ENCODE measurements at places on chromosomes 5 and 9. TPM values are rescaled to one million over a fixed set of nuclear protein-coding genes. Genes with fewer than 3 reads are reported as not detected.

The TRMT10B gene
- 5.3 TPM for total RNA-seq

The HAVCR2 gene
- total RNA-seq: 0.52 TPM

The NIM1K gene
- 0.26 TPM for total RNA-seq

The POU4F3 gene
- 0.13 TPM for total RNA-seq

The DOCK8 gene
- total RNA-seq: 0.31 TPM

The PLPP7 gene
- not detected for total RNA-seq

The GMCL2 gene
- not detected for total RNA-seq

The ZNF354C gene
- total RNA-seq: 0.61 TPM
